M059J (cell line): ENCODE measurements at places on chromosomes 7 and 10. TPM values are rescaled to one million over a fixed set of nuclear protein-coding genes. Genes with fewer than 3 reads are reported as not detected.

The ZNF804B gene
- not detected in 2 replicates for total RNA-seq

The LRRC18 gene
- not detected in 2 replicates for total RNA-seq

The ANKRD30A gene
- total RNA-seq, result not detected in 2 replicates

The TAS2R5 gene
- 0.30 TPM in 1 of 2 replicates, not detected in the other for total RNA-seq

The TLL2 gene
- 0.02 TPM in 1 of 2 replicates, not detected in the other for total RNA-seq

The PPRC1 gene
- 14.7 and 15.1 TPM in 2 replicates for total RNA-seq

The EIF5AL1 gene
- 0.59 and 1.7 TPM in 2 replicates for total RNA-seq

The EVX1 gene
- total RNA-seq, result not detected in 2 replicates

The NCF1 gene
- total RNA-seq, result not detected in 2 replicates

The FAM25C gene
- total RNA-seq, result not detected in 2 replicates

The PKD2L1 gene
- not detected in 2 replicates for total RNA-seq

The NODAL gene
- not detected in 2 replicates for total RNA-seq

The PON1 gene
- total RNA-seq, result not detected in 2 replicates

The ITIH2 gene
- not detected in 2 replicates for total RNA-seq

The FKBP6 gene
- total RNA-seq, result not detected in 2 replicates

The NAT16 gene
- 0.12 TPM in 1 of 2 replicates, not detected in the other for total RNA-seq

The WEE2 gene
- total RNA-seq, result not detected in 2 replicates

The METTL27 gene
- total RNA-seq, result 1.7 and 1.9 TPM in 2 replicates

The MRC1 gene
- total RNA-seq, result not detected in 2 replicates

The MPP7 gene
- 0.94 and 1.7 TPM in 2 replicates for total RNA-seq

The RBP4 gene
- total RNA-seq, result 0.37 TPM in 1 of 2 replicates, not detected in the other

The ZNF467 gene
- 0.96 TPM in 1 of 2 replicates, not detected in the other for total RNA-seq

The HMX3 gene
- not detected in 2 replicates for total RNA-seq

The GNAI1 gene
- 48.1 and 58.9 TPM in 2 replicates for total RNA-seq

The ERVW-1 gene
- total RNA-seq, result 0.02 TPM in 1 of 2 replicates, not detected in the other

The HOXA1 gene
- total RNA-seq, result 8.2 and 9.1 TPM in 2 replicates

The PRKAR2B gene
- total RNA-seq, result 7.0 and 7.7 TPM in 2 replicates

The ICA1 gene
- not detected in 2 replicates for total RNA-seq

The TMEM236 gene
- total RNA-seq, result not detected in 2 replicates

The TRPV5 gene
- total RNA-seq, result not detected in 2 replicates

The SPDYE9 gene
- not detected in 2 replicates for total RNA-seq

The TAS2R16 gene
- total RNA-seq, result not detected in 2 replicates

The KAZALD1 gene
- 6.7 and 12.5 TPM in 2 replicates for total RNA-seq

The TMEM140 gene
- 11.2 and 21.2 TPM in 2 replicates for total RNA-seq

The ST8SIA6 gene
- total RNA-seq, result 0.10 TPM in 1 of 2 replicates, not detected in the other

The VAX1 gene
- not detected in 2 replicates for total RNA-seq

The PNLIPRP2 gene
- total RNA-seq, result not detected in 2 replicates

The FUOM gene
- total RNA-seq, result 0.27 and 6.5 TPM in 2 replicates

The CALML5 gene
- total RNA-seq, result not detected in 2 replicates

The C10orf62 gene
- total RNA-seq, result not detected in 2 replicates
